ENCODE measurements at places on chromosomes 13 and 19.

GRCh38 chr19:9757544-9758501 lies 10.7 kb downstream of the ZNF846 start:
- no peak for DNase-seq

DNA sequence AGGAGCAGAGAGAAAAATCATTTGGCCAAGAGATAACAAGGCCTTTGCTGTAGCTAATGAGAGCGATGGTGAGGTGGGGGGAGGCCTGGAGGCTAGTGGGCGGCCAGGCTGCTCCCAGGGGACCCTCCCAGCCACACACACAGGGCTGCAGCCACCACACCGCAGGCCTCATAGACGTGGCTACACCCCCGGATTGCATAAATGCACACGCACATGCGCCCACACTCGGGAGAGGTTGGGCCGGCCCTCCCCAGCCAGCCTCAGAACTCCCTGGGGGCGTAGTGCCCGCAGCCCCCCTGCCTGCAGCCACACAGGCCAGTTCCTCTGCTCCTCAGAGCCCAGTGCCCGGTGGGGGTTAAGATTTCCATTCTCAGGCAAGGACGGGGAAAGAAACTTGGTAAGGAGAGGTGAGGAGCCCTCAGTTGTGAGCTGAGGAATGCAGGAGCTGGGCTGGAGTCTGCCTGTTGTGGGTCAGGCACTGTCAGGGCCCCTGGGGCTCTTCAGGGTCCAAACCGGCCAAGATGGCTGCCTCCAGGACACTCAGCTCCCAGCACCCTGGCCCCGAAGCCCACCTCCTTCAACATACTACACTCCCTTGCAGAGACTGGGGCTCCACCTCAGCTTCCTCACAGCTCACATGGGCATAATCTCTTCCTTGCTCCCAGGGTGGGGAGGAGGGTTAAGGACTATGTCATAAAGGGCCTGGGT lies 8.0 kb downstream of the PTH2 start:
- DNase-seq, result no peak

GRCh38 chr13:33109271-33109697 lies 93.1 kb downstream of the KL start:
- no peak for DNase-seq

DNA sequence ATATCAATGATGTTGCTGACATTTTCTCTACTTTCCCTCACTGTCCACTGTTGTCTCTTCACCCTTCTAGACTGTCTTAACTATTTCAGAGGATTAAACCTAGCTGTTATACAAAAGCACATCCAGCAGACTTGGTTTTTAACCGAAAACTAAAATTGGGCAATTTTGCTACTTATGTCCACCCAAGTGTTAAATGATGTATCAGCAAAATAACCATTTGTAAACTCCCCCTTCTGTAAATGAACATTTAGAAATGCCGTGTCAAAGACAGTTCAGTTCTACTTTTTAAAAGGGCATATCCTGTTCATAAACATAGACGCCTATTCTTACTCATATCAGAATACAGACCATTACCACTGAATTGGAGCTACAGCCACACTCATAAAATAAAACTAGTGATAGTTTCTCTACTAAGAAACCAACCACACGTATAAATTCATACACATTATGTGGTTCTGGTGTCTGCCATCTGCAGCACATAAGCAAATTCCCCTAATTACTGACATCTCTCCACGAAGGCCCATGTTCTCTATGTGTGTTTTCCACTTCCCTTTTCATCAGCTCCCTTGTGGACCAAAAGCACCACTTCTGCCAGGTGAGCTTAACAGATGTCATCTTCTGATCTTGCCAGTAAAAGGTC lies 1091.8 kb downstream of the PCDH9 start:
- DNase-seq, result no peak

DNA sequence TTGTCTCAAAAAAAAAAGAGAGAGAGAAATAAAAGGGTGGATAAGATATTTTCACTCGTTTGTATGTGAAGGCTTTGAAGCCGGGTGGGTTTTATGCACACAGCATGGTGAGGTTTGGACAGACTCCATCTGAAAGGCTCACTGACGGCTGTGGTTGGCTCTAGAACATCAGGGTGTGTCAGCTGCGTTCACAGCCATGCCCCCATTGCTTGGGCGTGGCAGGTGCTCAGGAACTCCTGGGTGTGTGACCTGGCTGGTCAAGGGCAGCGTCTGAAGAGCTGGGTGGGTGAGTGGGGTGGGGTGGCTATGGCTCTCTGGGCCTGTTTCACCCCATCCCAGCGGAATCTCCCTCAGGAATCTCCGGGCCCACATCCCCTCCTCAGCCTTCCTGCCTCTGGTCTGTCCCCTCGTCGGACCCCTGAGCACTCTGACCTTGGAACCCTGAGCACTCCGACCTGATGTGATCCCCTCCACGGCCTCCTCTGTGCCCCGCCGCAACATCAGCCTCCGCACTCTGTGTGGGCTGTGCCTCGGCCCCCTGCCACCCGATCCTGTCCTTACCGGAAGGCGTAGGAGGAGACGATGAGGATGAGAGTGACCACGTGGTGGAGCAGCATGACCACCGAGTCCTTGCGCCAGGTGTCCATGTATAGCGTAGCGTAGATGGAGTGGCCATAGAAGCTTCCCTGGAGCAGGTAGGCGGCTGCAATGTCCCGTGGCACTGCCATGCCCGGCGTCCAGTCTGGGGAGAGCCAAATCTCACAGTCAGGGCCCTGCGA lies 12.2 kb downstream of the CERS1 start:
- DNase-seq, result no peak

DNA sequence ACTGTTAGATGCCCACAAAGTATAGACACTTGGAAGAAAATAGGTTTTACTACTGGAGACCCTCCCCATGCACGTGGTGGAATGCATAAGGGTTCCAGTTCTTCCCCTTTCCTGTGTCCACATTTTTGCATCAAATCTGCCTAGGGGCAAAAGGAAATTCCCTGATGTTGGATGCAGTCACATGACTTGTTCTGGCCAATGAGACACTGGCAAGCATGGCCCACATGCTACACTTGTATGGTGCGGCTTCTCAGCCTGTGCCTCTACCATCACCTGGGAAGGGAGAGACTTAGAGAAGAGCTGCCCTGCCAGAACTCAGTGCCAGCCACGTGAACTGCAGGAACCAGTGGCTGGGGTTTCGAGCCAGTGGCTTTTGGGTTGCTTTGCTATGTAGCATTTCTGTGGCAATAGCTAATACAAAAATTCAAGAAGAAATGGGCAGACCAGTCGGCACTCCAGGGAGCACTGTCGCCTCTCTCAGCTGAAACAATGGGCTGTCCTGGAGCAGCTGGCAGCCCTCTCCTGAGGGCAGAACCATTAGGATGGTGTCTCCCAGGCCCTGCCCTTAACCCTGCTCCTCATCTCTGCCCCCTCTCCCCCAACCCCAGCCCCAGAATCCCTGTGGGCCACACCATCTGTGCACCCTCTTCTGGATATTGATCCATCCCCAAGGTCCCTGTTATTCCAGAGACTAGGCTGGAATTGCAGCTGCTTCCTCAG lies 634.0 kb downstream of the UQCRFS1 start:
- no peak for DNase-seq

DNA sequence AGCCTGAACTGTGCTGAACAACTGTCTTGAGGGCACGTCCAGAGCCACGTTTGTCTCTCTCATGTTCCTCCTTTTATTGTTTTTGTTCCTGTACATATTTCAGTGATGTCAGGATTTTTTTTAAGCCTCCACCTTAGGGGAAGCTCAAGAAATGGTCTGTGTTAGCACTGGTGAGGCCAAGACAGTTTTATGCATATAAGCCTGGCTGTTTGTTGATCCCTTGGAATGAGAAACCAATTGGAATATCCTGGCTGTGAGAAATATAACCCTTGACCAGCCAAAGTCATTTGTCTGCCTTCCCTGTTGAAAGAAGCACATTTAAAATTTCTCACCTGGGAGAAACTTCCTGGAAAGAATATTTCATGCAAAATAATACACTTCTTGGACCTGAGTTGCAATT lies 115.8 kb downstream of the DNAJC15 start:
- DNase-seq, result no peak
